ENCODE measurements at places on chromosomes 1 and 21. TPM values are rescaled to one million over a fixed set of nuclear protein-coding genes. Genes with fewer than 3 reads are reported as not detected.

Gene AGBL4
- not detected for total RNA-seq

Gene PEAR1
- 1.8 TPM for total RNA-seq

DNA sequence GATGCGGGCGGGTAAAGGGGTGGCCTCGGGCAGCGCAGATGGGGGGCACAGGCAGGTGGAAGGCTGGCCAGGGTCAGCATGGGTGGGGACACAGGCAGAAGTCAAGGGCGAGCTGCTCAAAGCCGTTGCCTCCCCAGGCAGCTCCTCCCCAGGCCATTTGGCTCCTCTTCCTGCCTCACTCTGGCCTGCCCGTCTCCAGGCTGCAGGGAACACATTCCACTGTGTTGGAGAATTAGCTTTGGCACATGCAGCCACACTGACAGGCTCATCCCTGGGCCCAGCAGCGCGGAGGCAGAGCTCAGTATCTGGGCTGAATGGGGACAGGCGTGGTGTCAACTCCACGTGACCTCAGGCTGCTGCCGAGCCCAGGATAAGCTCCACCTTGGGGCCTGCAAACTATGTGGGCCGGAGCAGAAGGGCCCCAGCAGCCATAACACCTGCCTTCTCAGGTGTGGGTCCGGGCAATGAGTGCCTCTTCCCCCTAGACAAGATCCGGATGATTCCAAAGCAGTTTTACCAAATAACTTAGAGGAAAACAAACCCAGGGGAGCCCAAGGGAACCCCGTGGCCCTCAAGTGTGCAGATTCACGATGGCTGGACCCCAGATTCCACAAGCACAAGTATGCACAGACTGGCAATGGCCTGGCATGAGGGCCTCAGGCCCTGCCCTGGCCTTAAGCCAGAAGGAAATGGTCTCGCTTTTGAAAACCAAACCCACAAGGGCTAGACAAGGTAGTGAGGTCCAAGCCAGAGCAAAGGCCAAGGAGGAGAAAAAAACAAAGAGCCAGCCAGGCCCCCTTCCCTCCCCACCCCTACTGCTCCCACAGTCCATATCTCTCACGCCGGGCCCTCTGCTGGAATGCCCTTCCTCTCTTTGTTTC lies 40.2 kb downstream of the HSPG2 start:
- no peak for DNase-seq

- no peak for DNase-seq
Measured at GRCh38 chr1:62269851-62270495, 49.3 kb downstream of the KANK4 start.

- no peak for DNase-seq
Measured at GRCh38 chr1:200435200-200435780, 25.5 kb upstream of the ZNF281 start.

DNA sequence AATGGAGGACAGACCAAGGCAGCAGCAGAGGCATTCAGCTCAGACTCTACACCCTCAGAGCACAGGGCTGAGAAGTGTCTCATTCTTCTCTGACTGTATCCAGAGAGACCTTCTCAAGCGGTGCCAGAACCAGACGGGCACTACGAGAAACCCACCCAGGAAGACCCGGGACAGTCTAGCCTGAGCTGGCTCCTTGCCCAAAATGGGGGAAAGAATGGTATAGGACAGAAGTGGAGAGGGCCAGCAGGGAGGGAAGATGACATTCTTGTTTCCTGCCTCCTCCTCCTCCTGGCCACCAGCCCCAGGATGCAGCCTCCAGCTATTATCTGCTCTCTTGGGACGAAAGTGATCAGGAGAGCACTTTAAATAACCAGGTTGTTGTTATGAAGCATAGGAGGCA lies 22.6 kb upstream of the PRELP start:
- no peak for DNase-seq

DNA sequence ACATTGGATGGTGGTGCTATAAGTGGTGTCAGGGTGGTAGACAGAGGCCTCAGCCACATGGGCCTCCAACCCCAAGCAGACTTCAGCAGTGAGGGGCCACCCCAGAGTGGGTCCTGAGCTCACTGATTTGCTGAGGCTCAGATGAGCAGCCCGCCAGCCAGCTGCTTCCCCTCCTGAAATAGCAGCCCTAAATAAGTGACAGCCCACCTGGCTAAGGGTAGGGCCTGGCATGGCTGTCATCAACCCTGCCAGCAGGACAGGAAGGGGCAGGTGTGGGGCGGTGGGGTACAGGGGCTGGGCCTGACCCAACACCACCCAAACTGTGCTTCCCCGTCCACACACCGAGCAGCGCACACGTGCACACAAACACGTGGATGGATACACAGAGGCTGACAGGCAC lies 79.3 kb downstream of the GRIK3 start:
- no peak for DNase-seq
